ENCODE measurements at places on chromosomes 1 and 21.

DNA sequence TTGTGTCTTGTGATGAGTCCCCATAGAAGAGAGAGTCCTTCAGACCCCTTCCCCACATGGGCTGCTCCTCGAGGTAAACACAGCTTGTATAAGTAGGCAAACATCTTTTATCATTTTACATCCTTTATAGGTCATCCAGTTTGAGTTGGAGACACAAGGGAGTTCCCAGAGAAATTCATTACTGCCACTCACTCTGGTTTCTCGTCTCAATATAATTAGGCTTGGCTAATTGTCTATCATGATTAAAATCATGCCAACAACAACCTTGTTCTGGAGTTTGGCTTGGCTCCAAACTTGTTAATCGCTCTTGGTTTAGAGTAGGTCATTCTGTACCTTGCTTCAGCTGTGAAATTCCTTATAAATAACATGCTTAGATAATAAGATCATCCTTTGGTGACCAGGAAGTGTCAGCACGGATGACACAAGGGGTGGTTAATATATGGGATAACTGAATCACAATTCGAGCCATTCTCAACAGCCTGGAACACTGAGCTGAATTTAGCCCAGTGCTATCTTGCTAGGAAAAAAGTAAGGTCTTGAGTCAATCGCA is 70.7 kb upstream of the DAB1 start:
- DNase-seq = no peak

GRCh38 chr21:30194701-30195299 is 21.1 kb downstream of the CLDN8 start:
- DNase-seq = no peak

DNA sequence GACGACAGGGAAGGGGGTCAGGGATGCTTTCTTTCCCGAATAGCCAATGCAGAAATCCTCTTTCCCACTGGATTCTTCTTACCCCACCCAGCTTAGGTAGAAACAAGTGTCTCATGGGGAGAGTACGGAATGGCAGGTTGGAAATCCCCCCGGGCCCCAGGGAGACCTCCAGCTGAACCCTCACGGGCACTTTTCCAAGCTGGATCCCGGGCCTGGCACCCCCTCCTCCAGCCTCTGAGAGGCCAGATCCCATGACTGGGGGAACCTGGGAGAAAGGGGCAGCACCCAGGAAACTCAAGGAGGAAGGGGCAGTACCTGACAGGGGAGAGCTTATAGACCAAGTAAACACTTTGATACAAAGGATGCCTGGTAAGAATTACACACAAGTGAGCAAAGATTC is 1.3 kb downstream of the PKP1 start:
- DNase-seq = no peak

DNA sequence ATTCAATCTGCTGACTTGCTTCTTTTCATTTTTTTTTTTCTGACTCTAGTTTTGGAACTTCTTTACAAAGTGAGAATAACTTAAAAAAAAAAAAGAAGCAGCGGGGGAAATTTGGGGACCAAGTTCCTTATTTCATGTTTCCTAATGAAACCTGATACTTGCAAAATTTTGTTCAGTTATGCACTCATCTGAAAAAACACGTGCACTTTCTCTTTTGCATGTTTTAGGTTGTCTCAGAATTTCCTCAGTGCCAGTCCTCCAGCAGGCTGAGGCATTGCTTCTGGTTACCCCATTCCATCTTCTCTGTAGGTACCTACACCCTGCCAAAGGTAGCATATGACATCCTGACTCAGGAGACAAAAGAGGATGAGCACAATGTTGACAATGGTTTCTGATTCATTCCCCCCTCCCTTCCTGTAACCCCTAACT is 299.7 kb downstream of the GRIK1 start:
- DNase-seq = no peak

- DNase-seq = no peak
Observed at GRCh38 chr1:55569417-55569816, 354.3 kb upstream of the USP24 start.

DNA sequence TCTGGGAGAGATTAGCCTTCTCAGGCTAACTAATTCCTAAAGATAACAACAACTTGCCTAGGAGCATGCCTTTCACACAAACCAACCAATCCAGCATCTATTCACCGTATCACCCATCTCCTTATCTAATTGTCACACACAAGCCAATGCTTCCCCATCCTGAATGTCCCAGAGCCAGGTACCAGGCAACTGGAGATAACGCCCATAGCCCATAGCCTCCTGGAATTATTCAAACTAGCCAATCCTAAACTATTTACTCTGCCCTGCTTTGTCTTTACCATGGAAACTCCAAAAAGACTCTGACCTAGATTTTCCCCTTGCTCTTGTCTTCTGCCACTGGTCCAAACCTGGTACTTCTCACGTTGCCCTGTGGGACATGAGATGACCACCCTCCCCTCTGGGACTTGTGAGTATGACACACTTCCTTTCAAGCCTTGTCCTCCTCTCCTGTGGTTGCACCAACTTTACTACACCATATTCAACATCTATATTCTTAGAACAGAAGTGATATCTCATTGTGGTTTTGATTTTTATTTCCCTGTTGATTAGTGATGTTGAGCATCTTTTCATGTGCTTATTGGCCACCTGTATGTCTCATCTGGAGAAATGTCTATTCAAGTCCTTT is 8.8 kb upstream of the ATG4C start:
- no peak for DNase-seq

DNA sequence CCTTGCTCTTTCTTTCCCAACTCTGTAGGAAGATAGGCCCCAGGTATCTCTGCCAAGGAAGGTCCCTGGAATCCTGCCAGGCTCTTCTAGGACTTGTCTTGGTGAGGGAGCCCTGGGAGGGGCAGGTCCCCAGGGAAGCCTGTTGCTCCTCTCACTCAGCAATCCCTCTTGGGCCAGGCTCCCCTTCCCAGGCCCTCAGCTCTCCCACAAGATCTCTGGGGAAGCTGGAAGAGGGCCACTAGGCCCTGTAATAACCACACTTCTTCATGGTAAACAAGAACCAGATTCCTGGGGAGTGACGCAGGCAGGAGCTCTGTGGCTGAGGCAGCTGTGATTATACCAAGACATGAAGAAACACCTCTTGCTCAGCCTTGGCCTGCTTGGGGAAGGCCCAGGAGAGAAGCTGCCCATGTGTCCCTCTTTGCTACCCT is 9.9 kb upstream of the MAPKAPK2 start:
- DNase-seq = no peak

DNA sequence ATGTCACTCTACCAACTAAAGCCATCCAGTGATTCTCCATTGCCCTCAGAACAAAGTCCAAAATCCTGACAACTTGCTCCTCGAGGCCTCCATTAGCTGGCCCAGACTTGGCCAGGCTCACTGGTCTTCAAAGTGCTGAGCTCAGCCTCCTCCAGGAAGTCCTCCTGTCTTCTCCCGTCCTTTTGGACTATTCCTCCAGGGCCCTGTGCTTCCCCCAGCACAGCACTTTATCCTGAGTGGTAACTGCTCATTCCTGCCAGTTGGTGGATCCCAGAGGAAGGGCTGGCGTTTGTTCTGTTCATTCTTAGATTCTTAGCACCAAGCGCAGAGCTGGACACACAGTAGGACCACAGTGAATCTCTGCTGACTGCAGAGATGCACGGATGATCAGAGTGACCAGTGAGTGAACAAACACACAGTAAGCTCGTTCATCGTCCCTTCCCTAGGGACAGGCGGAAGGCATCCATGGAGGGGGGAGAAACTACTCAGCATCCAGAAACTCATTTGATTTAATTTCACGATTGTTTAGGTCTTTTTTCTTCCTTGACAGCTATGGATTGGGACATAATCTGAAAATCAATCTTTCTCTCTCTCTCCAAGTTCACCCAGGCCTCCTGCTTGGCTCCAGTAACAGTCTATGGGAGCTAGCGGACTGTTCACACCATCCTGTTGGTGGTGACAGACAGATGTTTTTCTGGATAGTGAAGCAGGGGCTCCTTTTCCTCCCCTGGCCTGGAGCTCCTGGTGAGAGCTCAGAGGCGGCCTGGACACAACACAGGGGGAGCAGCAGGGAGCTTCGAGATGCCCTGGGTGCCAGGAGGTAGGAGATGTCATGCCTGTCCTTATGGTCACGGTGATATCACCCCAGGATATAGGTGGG is 180.2 kb downstream of the PTPRU start:
- DNase-seq = no peak

GRCh38 chr1:24963099-24963872 is 33.2 kb upstream of the RUNX3 start:
- no peak for DNase-seq

GRCh38 chr21:43847301-43847700 is 17.7 kb upstream of the AGPAT3 start:
- no peak for DNase-seq

DNA sequence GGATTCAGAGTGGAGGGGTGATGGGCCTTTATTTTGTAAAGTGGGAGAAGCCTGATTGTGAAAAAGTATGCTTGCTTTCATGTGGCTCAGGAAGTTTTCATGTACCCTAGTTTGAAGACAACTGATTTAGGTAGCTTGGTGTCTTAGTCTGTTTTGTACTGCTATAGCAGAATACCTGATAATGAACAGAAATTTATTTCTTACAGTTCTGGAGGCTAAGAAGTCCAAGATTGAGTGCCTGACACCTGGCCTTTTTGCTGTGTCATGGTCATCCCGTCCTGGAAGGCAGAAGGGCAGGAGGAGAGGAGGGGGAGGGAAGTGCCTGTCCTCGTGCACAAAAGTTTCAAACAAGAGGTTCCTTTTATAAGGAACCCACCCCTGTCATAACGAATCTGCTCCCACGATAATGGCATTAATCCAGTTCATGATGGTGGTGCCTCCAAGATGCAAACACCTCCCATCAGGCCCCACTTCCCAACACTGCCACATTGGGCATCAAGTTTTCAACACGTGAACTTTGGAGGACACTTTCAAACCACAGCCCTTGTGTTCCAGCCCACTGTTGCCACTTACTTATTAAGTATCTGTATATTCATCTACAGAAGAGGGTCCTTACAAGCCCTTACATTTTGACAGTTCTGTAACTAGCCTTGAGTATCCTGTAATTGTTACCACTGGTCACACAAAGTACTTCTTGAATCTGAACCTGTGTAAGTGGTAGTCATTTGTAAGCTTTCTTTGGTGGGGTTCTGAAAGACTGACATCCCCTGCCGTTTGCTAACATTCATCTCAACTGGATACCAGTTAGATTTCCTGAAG is 9.5 kb downstream of the UCK2 start:
- no peak for DNase-seq

- DNase-seq = no peak
Observed at GRCh38 chr1:227797144-227797543, 18.3 kb upstream of the PRSS38 start.

GRCh38 chr1:166884971-166885370 is 8.9 kb upstream of the TADA1 start:
- no peak for DNase-seq

DNA sequence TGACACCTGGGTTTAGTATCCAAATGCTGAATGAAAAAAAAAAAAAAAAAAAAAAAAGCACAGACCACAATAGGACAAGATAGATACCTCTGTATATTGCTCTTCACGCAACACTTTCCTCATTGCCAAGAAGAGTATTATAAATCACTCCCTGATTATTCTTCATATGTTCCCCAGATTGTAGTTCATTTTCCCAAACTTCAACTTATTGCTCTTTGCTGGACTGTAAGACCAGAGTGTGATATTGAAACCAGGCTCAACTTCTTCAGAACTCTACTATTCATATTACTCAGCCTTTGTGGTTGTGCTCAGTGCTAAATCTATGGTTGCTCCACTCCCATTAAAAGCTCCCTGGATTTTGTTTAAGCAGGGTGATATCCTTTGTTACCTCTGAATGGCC is 180.4 kb downstream of the NTMT2 start:
- no peak for DNase-seq

DNA sequence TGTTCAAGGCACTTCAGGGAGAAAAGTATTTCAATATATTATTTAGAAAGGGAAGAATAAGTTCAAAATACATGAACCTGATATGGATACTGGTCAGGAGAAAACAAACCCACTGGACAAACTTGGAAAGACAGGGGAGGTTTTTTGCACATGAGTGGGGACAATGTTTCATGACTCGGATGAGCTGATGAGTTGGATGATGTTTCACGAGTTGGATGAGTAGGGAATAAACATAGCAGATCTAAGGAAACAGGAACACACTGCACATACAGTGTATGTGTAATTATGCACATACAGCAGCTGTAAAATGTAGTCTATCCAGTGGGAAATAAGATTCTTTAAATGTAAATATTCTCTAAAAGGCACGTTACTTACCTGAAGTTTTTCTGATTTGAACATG is 682.9 kb upstream of the ADAMTS5 start:
- no peak for DNase-seq

GRCh38 chr1:239765163-239765562 is 326.5 kb upstream of the FMN2 start:
- no peak for DNase-seq

GRCh38 chr1:110462964-110463363 is 12.0 kb downstream of the PROK1 start:
- DNase-seq = no peak

DNA sequence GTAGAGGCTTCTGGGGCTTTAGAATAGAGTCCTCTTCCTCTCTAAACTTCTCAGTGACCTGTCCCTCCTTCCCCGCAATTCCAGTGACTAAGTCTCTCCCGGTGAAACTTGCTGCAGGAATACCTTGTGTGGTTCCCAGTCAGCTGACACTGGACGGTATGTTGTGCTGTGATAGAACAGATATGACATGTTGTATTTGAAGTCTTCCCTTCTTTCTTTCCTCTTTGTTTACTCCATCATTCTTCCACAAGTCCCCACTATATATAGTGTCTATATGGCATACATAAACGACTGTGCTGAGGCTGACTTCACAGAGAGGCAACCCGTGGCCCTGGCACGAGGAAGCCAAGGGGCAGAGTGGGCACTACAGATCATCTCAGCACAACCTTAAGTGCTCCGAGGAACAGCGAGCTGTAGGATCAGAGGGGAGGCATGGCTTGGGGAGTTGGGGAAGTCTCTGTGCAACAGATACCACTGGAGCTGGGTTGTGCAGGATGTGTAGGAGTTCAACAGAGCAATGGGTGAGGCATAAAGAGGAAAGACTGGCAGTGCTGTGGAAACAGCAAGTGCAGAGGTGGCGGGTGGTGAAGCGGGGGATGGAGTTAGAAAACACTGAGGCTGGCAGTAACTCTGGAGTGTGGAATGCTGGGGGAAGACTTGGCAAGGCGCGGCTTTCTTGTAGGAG is 237.8 kb downstream of the TRABD2B start:
- DNase-seq = no peak

DNA sequence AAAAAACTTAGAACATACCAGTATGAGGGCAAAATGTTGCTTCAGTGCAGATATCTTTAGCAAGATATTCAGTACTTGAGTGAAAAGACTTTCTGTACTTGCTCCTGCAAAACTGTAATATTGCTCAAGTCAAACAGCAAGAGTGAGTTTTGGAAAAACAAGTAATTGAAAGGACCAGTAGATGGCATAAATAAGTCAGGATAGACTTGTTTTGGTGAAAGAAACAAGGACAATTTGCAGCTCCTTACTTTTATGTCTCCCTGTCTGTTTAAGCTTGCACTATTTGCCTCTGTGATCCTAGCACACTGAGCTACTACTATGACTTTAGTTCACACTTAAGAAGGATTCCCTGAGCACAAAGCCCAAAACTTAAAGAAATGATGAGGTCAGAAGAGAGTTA is 39.1 kb downstream of the IFI44 start:
- DNase-seq = no peak

All from activated CD8-positive, alpha-beta memory T cell treated with anti-CD3 and anti-CD28 coated beads for 4 hours (primary cell).